ENCODE measurements at places on chromosomes 7 and 10.

- DNase-seq = peak; percentile 52
These were observed 2.0 kb downstream of the ZNF503 start for GRCh38 chr10:75399461-75400162.

- DNase-seq = no peak
These were observed 437.3 kb downstream of the SORCS1 start for GRCh38 chr10:106727170-106727569.

DNA sequence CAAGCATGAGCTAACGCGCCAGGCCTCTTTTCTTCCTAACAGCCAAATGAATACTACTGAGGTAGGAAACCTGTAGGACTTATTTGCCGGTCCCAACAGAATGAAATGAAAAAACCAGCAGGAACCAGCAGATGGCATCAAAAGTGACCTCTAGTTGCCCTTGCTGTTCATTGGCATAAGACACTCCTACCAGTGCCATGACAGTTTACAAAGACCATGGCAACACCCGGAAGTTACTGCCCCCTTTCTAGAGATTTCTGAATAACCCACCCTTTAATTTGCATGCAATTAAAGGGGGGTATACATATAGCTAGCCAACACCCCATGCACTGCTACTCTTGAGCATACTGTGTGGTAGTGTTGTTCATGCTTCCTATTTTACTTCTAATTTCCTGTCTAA, 65.2 kb downstream of the ATE1 start:
- no peak for DNase-seq

DNA sequence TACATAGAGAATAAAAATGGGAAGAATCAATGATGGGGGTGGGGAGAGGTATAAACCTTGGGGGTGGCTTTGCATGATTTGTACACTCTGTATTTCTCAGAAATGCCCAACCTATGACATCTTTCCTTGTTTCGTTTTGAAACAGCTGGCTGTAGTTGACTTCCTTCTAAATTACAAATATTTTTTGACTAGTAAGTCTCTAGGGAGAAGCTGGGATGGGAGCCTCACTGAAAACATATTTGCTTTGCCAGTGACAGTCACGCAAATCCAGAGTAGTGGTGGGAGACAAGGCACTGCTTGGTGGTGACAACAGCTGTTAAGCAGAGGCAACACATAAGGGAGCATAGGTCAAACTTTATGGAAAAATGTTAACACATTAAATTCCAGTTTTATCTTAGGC, 440.5 kb downstream of the SEMA3D start:
- DNase-seq = no peak

GRCh38 chr10:94104316-94105000, 110.7 kb downstream of the PLCE1 start:
- DNase-seq = no peak

- no peak for DNase-seq
These were observed 103.7 kb downstream of the ZNF92 start for GRCh38 chr7:65477326-65477725.

GRCh38 chr7:141974831-141975230, 1.3 kb upstream of the TAS2R38 start:
- no peak for DNase-seq

DNA sequence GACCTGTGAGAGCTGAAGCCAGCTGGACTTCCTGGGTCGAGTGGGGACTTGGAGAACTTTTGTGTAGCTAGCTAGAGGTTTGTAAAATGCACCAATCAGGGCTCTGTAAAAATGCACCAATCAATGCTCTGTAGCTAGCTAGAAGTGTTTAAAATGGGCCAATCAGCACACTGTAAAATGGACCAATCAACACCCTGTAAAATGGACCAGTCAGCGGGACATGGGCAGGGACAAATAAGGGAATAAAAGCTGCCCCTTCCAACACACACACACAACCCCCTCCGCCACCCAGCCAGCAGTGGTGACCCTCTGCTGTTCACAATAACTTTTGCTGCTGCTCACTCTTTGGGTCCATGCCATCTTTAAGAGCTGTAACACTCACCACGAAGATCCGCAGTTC, 7.1 kb downstream of the ZNF511 start:
- DNase-seq = no peak

Measured in occipital lobe (tissue), 3 donors.